ENCODE measurements at places on chromosomes 11 and 22.

DNA sequence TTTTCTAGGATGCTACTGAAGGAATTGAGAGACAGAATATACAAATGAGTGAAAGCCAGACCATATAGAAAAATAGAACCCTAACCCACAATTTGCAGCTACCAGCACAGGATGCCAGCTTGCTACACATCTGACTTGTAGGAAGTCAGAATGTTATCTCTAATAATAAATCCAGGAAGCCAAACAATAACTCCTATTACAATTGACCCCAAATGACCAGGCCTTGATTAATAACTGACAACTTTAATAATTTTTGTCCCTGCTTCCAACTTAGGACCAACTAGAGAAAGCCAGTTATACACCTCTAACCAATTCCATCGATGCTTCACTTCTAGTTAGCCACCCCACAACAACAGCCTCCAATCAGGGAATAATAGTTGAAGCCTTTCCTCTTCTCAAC, 193.4 kb downstream of the CASP12 start:
- DNase-seq: no peak

GRCh38 chr22:45521178-45521577, 18.5 kb downstream of the FBLN1 start:
- no peak for DNase-seq

GRCh38 chr11:89490602-89490980, 584 bp downstream of the NOX4 start:
- DNase-seq: no peak

GRCh38 chr11:104405277-104405676, 241.3 kb upstream of the PDGFD start:
- DNase-seq: no peak

- DNase-seq: no peak
These were observed 126.1 kb upstream of the SLC5A12 start for GRCh38 chr11:26847977-26848376.

GRCh38 chr22:25495285-25495684, 69.2 kb upstream of the GRK3 start:
- no peak for DNase-seq

- peak; percentile 41 for DNase-seq
These were observed 195.3 kb downstream of the BRD1 start for GRCh38 chr22:49632199-49633009.

DNA sequence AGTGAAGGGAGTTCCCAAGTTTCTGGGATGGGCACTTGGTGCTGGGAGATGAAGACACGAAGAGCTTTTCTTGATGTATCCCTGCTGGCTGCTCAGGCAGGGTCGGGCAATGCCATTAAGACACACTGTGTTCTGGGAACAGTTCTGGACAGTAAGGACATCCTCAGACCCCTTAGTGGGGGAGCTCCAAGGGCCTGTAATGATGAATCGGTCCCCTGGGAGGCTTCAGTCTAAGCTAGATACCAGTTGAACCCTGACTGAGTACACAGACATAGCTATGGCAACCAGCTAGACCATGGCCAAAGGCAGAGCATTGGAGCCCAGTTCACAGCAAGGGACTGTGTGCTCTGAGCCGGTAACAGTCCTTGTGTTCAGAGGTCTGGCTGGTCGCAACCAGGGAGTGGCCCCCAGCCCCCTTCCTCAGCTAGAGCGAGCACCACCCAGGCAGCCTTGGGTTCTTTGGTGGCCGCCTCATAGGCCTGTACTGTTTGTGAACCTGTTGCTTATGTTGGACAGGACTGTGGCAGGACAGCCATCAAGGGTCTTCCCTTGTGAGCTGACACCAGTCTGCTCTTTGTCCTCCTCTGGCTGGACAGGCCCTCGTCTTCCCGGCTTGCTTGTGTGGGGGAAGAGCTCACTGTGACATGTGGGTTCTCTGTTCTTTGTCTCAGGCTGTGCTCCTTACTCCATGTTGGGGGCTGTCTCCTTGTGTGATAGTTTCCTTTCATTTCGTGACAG, 25.0 kb downstream of the MED15 start:
- DNase-seq: no peak

DNA sequence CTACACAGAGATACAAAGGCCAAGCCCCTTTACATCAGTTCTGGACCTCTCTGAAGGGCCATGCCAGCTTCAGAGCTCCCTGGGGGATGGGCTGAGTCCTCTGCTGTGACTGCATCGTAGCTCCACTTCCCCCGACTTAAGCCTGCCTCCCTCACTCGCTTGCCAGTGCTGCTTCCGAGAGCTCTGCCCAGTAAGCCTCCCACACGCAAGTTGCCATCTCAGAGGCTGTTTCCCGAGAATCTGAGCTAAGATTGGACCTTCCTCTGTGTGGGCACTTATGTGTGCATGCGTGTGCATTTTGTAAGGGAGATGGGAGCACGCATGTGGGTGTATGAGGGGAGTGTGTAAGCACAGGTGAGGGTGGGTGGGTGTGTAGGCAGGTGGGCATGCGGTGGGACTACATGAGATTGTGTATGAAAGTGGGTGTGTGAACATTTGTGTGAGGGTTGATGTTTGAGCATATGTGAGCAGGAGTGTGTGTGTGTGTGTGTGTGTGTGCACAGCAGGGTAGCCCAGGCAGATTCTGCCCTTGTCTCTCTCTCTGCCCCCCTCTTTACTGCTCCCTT, 163.0 kb upstream of the SYT13 start:
- DNase-seq: no peak

GRCh38 chr22:50307890-50308596, 597 bp upstream of the PLXNB2 start:
- DNase-seq: no peak

DNA sequence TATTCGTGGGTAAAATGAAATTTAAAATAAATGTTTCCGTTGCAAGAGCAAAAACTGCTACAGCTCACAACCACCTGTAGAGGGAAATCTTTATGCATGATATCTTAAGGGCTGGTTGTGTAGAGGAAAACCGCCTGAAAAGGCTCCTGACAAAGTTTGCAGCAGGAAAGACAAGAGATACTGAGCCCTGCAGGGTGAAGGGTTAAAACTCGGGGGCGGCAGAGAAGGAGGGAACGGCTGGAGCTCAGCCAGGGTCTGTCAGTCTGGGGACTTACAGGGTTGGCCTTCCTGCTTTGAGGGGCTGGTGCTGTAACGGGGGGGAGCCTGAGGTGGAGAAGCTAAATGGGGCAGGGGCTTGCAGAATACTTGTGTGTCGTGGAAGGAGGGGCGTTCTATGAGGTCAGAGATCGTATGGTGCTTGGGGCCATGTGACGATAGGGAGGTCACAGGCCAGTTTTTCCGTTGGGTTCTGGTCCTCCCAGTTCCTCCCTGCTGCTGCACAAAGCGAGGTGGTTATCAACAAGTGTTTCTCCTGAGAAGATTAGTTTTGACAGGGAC, 122.9 kb upstream of the HSD17B12 start:
- DNase-seq: peak; percentile 22

DNA sequence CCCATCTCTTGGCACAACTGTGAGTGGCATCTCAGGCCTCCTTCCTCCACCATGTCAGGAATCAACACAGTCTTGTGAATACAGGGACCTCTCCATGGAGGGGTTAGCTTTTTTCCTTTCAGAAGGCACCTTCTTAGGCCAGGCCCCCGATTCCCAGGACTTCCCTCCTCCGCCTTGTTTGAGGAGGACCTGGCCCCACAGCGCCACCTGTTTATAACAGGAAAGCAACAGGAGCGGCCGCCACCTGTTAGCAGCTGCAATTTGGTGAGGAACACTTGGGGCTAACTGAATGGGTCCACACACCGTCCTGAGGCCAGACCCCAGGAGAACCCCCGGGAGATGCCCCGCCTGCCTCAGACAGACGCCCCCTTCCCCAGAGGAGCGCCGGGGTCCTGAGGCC, 3.8 kb upstream of the PKP3 start:
- no peak for DNase-seq

- DNase-seq: no peak
These were observed 30.0 kb upstream of the TCF20 start for GRCh38 chr22:42300259-42301076.

DNA sequence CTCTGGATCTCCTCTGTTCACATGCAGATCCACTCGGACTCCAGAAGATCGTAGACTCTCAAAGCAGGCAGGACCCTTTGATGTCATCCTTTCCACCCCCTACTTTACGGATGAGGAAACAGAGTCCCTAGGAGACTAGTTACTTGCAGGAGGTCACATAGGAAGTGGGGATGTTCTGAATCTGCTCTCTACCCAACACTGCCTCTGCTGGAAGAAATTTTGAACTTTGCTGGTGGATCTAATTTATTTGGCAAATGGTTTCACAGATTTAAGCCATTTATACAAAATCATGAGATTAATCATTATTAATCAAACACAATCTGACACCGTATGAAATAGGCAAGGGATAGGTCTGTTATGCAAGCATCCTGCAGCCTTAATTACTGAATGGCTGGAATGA, 55.0 kb upstream of the USP47 start:
- DNase-seq: peak; percentile 20

DNA sequence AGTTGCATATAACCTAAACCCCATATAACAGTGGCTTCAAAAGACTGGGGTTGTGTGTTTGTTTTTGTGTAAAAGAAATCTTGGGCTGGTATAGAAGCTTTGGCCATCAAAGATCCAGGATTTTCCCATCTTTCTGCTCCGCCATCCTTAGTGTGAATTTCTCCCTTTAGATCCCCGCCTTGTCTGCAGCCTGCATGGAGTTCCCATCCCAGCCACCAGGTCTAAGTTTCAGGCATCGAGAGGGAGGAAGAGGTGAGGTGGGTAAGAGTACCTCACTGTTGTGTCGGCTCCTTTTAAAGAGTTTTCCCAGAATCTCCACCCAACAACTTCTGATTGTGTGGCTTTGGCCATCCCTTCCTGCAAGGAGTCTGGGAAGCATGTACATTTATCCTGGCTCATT, 195.5 kb upstream of the SORL1-AS1 start:
- no peak for DNase-seq
